ENCODE measurements at places on chromosomes 16 and 17. TPM values are rescaled to one million over a fixed set of nuclear protein-coding genes. Genes with fewer than 3 reads are reported as not detected.

RNF222 gene
- polyA plus RNA-seq, result not detected

TMEM100 gene
- polyA plus RNA-seq, result 9.3 TPM

STH gene
- polyA plus RNA-seq, result not detected

DNA sequence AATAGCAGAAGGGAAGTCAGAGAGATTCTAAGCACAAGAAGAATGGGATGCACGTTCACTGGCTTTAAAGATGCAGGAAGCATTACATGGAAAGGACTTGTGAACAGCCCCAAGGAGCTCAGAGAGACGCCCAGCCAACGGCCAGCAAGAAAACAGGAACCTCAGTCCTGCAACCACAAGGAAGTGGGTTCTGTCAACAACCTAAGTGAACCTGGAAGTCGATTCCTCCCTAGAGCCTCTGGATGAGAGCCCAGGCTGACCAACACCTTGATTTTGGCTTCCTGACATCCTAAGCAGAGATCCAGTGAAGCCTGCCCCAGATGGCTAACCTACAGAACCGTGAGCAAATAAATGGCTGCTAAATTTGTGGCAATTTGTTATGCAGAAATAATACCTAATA, 24.5 kb downstream of the GPR142 start:
- H3K4me3 ChIP-seq, result no peak overlapping the region
- no peak overlapping the region for H3K27ac ChIP-seq
- no peak for DNase-seq
- H3K27me3 ChIP-seq, result no peaks in the 10 kb centered on the region

- H3K36me3 ChIP-seq, result no peaks in the 10 kb centered on the region
- no peak for DNase-seq
- no peak overlapping the region for H3K4me3 ChIP-seq
- no peaks in the 10 kb centered on the region for H3K27me3 ChIP-seq
Observed at GRCh38 chr17:43118679-43119615, 6.2 kb downstream of the BRCA1 start.

DNA sequence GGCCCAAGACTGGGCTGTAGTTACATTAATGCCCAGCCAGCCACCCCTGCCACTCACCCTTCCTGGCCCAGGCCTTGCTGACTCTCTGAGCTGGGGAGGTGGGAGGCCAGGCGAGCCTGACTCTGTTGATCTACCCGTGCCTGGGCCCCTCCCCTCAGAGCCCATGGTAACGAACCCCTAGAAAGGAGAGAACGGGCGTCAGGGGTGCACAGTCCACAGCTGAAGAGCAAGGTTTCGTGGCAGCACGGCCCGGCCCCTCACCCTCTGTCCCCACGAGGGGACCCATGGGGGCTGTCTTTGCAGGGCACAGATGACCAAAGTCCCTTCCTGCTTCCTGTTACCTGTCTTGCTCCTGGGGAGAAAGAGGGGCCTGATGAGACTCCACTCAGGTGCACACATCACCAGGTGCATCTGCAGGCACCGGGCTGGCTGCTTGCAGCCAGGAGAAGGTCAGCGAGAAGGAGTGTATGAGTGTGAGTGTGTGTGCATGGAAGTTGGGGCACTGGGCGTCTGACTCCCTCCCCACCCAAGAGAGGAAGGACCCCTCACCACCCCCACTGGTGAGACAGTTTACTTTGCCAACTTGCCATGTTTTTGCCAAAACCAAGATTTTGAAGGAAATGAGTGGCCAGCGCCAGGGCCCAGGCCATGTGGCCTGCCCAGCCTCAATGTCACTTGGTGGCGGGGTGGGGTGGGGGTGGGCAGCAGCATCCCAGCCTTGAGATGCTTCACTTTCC, 359.1 kb downstream of the SEC14L1 start:
- H3K27me3 ChIP-seq, result no peaks in the 10 kb centered on the region
- H3K27ac ChIP-seq, result no peak overlapping the region
- H3K4me3 ChIP-seq, result no peak overlapping the region
- no peaks in the 10 kb centered on the region for H3K36me3 ChIP-seq
- H3K4me1 ChIP-seq, result no peaks in the 10 kb centered on the region

DNA sequence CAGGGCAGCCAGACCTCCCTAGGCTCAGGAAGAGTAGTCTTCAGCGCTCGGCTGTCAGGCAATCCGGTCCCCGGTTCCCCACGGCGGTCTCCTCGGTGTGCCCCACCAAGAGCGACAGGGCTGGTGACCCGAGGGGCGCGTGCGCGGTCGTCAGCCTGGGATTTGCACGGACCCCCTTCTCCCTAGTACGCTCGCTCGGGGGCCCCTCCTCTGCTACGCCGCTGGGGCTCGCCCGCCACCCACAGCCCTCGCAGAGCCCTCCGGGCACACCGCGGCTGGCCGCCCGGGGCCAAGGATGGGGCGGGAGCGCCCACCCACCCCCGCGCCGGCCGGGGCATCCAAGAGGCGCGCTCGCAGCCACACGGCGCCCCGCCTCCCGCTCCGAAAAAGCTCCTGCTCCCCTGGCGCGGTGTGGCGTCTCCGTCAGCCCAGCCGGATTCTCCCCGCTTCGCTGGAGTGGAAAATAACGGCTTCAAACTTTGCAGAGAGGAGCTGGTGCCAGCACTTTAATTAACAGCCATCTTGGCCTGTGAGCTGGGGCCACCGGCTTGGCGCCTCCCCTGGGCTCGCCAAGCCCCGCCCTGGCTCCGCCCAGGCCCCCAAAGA, 2.1 kb upstream of the C1QL1 start:
- H3K27ac ChIP-seq, result no peak overlapping the region
- no peak overlapping the region for H3K4me3 ChIP-seq
- H3K27me3 ChIP-seq, result peaks cover 79% of the 10 kb centered on the region
- DNase-seq, result peak; percentile 46

DNA sequence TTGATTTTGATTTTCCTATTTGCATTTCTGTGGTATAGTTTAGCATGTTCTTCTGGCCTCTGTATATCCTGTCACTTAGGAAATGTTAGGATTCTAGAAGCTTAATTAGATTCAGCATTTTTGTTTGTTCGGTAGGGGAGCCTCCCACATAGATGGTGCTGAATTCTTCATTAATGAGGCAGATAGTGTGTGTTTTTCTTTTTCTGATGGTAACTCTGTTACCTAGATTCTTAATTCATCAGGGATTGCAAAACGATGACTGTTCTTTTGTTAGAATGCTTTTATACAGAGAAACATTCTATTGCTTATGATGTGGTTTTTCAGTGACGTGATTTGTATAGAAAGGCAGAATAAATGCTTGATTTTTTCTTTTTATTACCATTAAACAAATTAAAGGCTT, 19.0 kb downstream of the BANP start:
- no peak for DNase-seq
- H3K4me1 ChIP-seq, result peaks cover 12% of the 10 kb centered on the region
- H3K36me3 ChIP-seq, result no peaks in the 10 kb centered on the region
- H3K27ac ChIP-seq, result no peak overlapping the region

DNA sequence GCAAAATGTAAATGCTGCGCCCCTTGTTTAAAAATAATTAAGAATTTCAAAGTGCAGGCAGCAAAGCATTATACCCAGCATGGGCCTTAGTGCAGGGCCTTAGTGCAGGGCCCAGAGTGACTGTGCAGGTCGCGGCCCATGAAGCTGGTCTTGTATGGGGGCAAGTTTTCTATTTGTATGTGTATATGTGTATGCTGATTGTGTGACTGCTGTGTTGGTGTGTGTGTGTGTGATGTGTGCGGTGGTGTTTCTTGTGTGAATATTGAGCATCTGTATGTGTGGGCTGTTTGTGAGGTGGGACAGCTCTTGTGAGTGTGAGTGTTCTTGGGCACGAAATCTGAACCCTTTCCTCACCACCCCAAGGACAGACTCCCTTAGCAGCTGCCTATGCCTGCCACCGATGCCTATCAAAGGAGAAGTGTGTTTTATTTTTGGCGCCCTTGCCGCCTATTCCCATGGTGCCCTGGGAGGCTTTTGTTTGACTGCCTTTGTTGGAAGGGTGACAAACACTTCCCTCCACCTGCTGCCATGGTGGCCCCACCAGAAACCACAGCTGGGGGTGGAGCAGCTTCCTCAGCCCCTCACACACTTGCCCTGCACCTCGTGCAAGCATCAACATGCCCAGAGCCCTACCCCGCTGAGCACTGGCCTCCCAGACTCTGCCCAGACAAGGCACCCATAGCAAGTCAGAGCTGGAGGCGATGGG, 18.0 kb downstream of the CCR7 start:
- no peak overlapping the region for H3K4me3 ChIP-seq
- no peaks in the 10 kb centered on the region for H3K36me3 ChIP-seq
- H3K27ac ChIP-seq, result peak overlapping the region; percentile 87
- DNase-seq, result peak; percentile 2
- peaks cover 45% of the 10 kb centered on the region for H3K4me1 ChIP-seq
- H3K27me3 ChIP-seq, result no peaks in the 10 kb centered on the region

DNA sequence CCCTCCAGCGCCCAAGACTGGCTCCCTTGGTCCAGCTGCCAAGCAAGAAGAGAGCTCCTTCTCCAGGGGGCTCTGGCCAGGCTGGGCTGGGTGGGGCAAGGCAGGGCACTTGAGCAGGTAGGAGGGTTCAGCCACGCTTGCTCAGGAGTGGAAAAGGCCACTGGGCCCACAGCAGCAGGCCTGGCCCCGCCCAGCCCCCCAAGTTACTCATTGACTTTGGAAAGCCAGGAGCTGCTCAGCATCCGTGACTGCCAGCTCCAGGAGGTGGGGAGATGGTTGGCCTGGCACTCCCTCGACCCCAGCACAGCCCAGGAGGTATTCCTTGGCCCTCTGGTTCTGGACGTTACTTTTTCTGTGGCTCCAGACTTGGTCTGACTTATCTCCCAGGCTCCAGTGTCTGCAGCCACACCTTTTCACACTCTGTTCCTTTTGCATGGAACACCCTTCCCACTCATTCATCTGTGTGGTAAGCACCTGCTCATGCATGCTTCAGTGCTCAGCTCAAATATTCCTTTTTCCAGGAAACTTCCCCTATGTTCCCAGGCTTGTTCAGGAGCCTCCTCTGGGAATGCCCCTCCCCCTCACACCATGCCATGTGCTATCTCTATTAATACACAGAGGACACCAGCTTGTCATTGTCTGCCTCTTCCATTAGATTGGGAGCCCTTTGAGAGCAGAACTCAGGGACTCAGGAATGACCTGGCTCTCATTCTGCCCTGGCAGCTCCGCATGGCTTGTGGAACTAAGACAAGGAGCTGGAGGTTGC, at the start of gene CDH16:
Gene CDH16, minus strand, starts transcription at position 83 of the 766 bp plus-strand sequence. CDS start 820 bp downstream, outside the sequence.
- no peak within 1 kb of the TSS for H3K27ac ChIP-seq
- H3K27me3 ChIP-seq, result peaks cover 2% of the 10 kb centered on the region
- H3K4me1 ChIP-seq, result no peaks in the 10 kb centered on the region
- H3K4me3 ChIP-seq, result no peak within 1 kb of the TSS
- peak; percentile 53 for DNase-seq

GRCh38 chr17:11240041-11240840, 772 bp upstream of the SHISA6 start:
- peak overlapping the region; percentile 55 for H3K4me3 ChIP-seq
- H3K4me1 ChIP-seq, result no peaks in the 10 kb centered on the region
- H3K27ac ChIP-seq, result no peak overlapping the region
- peaks cover 64% of the 10 kb centered on the region for H3K27me3 ChIP-seq
- DNase-seq, result peak; percentile 35

- no peak overlapping the region for H3K27ac ChIP-seq
- no peak for DNase-seq
- no peaks in the 10 kb centered on the region for H3K36me3 ChIP-seq
- H3K4me1 ChIP-seq, result peaks cover 11% of the 10 kb centered on the region
- no peaks in the 10 kb centered on the region for H3K27me3 ChIP-seq
Observed at GRCh38 chr16:353404-354290, 1.1 kb upstream of the AXIN1 start.

All from hepatocyte (in vitro differentiated cells).